ENCODE measurements at places on chromosomes 7 and 10.

GRCh38 chr10:60654813-60655464 lies 123.3 kb upstream of the CDK1 start:
- DNase-seq: no peak

- no peak for DNase-seq
These were observed 108.7 kb downstream of the DIP2C start for GRCh38 chr10:580778-581177.

- no peak for DNase-seq
These were observed 38.3 kb downstream of the TSPAN15 start for GRCh38 chr10:69489506-69490090.

DNA sequence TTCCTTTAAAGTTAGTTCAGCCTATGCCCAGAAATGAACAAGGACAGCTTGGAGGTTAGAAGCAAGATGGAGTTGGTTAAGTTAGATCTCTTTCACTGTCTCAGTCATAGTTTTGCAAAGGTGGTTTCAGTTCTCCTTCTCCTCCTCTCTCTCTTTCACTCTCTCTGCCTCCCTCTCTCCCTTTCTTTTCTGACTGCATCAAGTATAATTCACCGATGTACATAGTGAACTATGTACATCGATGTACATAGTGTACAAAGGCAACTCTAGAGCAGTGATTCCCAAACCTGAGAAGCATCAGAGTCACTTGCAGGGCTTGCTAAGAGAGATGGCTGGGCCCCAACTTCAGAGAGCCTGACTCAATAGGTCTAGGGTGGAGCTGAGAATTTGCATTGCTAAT lies 1259.7 kb downstream of the TYW1 start:
- DNase-seq: no peak

DNA sequence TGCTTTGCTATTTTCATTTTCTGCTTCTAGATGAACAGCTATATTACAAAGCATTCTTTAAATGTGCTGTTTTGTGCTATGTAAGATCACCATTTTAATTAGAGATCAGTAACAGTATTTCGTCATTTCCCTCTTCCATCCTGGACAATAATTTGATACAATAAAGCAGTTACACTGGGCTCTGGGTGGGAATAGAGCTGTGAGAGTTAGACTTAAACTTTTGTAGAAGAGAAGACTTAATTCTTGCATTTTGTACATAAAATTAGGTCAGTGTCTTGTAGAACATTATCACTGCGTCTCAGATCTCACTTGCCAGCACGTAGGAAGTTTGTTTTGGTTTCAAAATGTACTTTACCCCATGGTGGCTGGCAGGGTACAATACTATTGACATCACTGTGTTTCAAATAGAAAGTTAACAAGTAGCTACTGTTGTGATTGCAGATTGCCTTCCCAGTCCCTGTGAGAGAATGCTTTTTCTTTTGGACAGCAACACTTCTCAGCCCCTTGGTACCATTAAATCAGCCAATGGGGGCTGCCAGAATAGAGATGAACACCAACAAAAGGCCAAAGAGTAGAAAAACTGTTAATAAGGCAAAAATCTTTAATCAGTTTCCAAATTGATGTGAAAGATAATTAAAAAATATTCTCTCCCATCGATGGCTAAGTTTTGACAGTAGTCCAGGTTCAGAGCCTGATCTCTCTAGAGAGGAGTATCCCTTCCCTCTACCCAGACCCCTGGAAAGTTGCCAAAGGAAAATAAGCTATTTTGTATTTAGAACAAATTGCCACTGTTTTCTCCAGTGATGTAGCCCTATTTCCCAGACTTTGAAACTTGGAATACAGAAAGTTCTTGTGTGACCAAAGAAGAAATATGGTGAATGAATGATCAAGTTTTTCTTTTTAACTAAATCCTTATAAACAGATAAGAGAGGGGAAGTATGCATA lies 35.1 kb downstream of the SMNDC1 start:
- DNase-seq: peak; percentile 40

DNA sequence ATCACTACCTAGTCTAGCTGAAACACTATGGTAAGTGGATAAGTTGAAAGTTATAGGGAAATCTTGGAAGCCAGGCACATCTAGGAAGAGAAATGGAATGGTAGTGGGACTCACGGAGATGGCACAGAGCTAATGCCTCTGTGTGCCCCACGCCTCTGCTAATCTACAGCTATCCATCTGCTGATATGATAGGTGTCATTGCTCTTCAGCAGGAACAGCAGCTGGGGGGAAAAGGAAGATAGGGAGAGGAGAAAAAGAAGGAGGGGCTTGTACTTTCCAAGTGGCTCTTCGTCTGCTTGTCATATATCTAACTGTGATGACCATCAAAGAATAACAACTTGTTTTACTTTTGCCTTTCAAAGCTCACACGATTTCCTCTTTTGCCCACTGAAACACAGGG lies 1199.1 kb upstream of the SORCS1 start:
- no peak for DNase-seq

GRCh38 chr7:138425026-138425425 lies 35.0 kb upstream of the TRIM24 start:
- DNase-seq: no peak

DNA sequence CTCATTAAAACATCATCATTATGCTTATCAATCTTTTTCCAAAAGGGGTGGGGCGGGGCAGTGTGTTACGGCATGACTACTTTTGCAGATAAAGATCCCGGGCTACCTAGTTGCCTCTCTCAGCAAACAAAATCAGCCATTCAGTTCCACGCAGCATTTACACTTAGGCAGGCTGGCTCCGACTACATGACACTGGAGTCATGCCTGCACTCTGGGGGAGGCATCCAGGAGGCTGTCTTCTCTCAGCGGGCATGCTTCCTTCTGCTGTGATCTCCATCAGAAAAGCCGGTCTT lies 193.9 kb upstream of the TCF7L2 start:
- no peak for DNase-seq
